HT1080 (cell line): ENCODE measurements at places on chromosomes 7 and 10. TPM values are rescaled to one million over a fixed set of nuclear protein-coding genes. Genes with fewer than 3 reads are reported as not detected.

DNA sequence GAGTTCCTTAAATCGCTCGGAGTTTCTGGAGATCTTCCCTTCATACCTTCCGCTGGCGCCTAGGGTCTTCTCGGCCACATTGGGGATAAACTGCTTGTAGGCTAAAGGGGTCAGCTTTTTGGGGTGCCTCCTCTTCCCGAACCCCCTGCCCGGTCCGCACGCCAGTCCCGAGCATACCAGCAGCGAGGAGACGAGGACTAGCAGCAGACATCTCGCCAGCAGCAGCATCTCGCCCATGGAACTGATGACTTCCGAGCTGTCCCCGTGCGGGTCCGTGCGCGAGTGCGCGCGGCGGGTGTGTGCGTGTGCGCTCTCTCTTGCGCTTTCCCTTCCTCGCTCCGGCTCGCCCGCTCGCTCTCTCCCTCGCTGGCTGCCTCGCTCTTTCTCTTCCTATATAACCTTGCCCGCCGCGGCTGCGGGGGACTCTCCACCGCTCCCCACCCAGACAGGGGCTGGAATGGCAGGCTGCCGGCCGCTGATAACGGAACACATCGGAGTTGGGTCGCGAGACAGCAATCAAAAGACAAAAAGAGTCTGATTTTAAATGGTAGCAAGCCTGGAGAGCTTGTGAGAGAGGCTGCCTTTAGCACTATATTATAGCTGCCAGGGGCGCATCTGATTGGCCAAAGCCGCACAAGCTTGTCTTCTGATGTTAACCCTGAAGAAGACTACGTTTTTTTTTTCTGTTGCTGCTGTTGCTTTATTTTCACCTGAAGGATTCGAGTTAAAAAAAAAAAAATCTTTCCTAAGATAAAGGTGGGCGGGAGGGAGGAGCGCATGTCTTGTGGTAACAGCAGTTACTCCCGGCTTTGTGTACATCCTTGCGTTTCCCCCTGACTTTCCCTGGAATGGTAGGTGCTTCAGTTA is at the start of gene SHH:
Gene SHH (minus strand): TSS at position 569 of the 867 bp plus-strand sequence. CDS start 341 bp downstream, at position 228.
- DNase-seq: no peak

GRCh38 chr7:46207931-46208634 is 287.0 kb upstream of the IGFBP3 start:
- no peak for DNase-seq

DNA sequence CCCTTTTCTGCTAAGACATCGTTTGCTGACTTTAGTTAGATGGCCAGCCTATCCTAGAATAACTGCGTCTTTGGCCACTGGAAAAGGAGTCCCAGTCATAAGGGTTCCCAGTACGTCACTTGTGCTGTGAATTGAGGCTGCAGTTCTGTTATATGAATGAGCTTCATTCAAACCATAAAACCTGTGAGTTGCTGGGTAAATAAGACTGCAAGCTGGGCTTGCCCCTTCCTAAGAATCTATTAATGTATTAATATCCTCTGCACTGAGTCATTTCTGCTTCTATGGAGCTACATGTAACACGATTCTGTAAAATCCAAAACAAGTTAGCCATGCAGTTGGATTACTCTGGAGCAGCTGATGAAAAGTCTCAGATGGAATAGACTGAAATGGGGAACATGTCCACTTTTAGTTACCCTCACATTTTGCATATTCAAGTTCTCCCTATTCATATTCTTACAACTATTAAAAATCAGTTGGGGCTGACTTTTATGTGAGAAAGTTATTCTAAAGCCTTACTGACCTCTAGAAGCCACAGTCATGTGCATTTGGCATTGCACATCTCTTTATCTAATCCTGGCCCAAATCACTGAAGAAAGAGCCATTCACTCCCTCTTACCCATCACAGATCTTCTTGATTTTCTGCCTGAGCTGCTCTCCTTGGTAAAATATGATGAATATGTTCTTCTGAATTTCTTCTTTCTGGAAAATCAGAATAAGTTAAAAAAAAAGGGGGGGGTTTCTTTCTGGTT is 41.8 kb upstream of the TMEM213 start:
- peak; percentile 10 for DNase-seq

GRCh38 chr7:27165996-27166530 is 726 bp upstream of the HOXA9 start:
- no peak for DNase-seq

DNA sequence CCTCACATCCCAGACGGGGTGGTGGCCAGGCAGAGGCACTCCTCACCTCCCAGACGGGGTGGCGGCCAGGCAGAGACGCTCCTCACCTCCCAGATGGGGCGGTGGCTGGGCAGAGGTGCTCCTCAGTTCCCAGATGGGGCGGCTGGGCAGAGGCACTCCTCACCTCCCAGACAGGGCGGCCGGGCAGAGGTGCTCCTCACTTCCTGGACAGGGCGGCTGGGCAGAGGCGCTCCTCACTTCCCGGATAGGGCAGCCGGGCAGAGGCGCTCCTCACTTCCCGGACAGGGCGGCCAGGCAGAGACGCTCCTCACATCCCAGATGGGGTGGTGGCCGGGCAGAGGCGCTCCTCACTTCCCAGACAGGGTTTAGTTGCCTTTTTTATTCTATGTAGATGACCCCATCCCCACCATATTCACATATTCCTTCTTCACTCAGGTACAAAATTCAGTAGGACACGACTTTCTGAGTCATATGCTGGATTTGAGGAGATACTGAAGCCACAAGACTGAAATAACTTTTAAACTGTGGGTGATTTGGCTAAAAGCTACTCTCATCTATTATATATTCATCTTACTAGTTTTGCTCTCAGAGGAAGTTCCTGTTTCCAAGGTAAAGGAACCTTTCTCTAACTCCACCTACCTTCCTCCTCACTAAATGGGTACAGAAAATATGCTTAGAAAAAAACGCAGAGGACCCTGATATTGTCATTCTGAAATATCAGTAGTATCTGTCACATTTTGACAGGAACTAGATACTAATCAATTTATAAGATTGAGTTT is 54.4 kb downstream of the ENTPD1 start:
- no peak for DNase-seq

- no peak for DNase-seq
Observed at GRCh38 chr7:84799106-84799505, 387.8 kb downstream of the SEMA3D start.

DNA sequence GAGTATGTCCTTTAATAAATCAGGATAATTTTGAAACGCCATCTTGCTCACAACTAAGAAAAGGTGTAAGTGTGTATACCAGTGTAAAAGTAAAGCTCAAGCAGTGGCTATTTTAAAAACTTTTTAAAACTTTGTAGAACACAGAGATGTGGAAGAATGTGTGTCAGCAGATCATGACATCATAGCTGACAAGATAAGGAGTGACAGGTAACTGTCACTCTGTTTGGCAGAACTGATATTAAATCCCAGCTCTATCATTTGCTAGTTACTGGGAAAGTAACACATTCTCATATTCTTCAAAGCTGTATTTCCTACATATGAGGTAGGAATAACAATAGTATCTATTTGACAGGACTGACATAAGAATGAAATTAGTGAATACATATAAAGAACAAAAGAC is 63.9 kb upstream of the RNF148 start:
- no peak for DNase-seq

The PRTFDC1 gene
- total RNA-seq: 0.30 TPM in 1 of 2 replicates, not detected in the other

The KCNMA1 gene
- 107 and 139 TPM in 2 replicates for total RNA-seq

The SPDYE1 gene
- total RNA-seq: not detected in 2 replicates

The PNLIPRP1 gene
- not detected in 2 replicates for total RNA-seq
